ENCODE measurements at places on chromosomes 3 and 15.
A peak's percentile ranks its signal among the peaks of the same experiment; 100 is the strongest.

- no peak for DNase-seq
These were observed 60.2 kb downstream of the MAP3K13 start for GRCh38 chr3:185423178-185423577.

GRCh38 chr15:63896336-63897115 is 62.8 kb upstream of the HERC1 start:
- DNase-seq = peak; percentile 19

DNA sequence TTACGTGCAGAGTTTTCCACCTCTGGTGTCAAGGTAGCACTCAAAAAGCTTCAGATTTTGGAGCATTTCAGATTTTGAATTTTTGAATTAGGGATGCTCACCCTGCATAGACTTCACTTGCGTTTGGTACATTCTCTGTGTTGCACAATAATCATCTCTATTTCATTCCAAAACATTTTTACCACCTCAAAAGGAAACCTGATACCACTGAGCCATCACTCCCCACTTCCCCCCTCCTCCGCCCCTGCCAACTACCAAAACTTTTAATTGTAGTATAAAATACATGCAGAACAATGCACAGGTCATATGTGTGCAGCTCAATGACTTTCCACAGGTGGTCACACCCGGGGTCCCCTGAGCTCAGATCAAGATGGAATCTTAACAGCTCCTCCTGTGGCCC is 208.8 kb downstream of the SV2B start:
- peak; percentile 34 for DNase-seq

GRCh38 chr3:139458348-139458747 is 18.0 kb downstream of the RBP2 start:
- no peak for DNase-seq

GRCh38 chr15:25469377-25469776 is 30.6 kb upstream of the UBE3A start:
- DNase-seq = no peak

DNA sequence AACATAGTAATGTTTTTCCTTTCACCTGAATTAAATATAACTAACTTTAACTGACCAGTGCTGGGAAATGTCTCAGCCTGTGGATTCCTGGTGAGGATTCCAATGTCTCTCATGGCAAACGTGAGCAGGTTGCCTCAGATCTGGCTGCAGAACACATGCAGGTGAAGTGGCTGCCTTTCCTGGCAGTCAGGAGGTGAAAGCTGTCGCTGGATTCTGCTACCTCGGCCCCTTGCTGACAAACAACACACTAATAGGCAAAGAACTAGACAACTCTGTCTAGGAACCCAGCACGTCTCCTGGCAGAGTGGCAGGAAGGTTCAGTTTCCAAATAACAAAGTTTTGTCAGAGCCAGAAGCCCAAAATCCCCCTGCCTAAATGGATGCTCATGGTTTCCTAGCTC is 400.8 kb upstream of the PPP2R3A start:
- DNase-seq = no peak

GRCh38 chr3:14606669-14607339 is 44.8 kb upstream of the CCDC174 start:
- DNase-seq = no peak

DNA sequence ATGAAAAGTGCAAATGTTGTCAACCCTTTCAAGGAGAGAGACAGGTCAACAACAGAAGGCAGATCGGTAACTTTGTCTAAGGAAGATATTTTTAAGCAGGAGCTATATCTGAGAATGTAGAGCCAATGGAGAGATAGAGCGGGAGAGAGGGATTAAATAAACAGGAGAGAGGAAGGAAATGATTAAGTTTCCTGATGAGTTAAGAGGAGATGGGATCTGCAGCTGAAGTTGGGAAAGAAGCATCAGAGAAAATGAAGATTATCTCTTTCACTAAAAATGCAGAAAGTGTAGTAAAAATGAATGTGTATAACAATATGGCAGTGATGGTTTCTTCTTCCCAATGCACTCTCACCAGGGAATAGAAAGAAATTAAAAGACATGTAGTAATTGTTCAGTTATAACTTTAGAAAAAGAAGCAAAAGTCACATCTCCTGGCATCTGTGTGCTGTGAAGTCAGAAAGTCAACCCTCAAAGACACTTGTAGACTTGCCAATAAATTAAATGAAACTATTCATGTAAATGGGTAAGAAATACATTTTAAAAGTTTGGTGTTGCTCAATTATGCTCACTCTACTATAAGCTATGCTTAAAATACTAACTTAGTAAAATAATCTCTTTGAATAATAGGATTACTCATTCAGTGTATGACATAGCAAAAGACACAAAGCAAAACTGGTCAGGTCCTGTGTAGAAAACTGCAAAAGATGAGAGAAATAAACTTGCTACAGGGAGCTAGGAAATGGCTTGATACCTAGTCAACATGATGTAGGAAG is 264.6 kb downstream of the ZIC4 start:
- DNase-seq = no peak

GRCh38 chr3:170721563-170721962 is 135.7 kb upstream of the SLC7A14 start:
- DNase-seq = no peak

- DNase-seq = no peak
These were observed 144.7 kb upstream of the DPH6 start for GRCh38 chr15:35690698-35691116.

DNA sequence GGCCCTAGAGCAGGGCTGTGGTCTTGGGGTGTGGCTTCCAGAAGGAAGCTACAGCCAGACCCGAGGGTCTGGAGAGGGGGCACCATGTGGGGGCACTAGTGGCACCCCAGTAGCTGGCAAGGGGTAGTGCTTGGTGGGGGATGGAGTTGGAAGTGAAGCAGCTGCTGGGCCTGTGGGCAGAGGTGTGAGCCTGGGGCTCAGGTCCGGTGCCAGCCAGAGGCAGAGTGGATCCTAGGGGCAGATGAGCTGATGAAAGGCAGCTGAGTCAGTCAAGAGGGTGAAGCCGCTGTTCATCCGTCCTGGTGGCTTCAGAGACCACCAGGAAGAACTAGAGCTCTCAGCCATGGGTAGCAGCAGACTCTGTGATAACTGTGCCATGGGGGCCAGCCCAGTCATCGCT is 172.6 kb downstream of the TBC1D2B start:
- no peak for DNase-seq

DNA sequence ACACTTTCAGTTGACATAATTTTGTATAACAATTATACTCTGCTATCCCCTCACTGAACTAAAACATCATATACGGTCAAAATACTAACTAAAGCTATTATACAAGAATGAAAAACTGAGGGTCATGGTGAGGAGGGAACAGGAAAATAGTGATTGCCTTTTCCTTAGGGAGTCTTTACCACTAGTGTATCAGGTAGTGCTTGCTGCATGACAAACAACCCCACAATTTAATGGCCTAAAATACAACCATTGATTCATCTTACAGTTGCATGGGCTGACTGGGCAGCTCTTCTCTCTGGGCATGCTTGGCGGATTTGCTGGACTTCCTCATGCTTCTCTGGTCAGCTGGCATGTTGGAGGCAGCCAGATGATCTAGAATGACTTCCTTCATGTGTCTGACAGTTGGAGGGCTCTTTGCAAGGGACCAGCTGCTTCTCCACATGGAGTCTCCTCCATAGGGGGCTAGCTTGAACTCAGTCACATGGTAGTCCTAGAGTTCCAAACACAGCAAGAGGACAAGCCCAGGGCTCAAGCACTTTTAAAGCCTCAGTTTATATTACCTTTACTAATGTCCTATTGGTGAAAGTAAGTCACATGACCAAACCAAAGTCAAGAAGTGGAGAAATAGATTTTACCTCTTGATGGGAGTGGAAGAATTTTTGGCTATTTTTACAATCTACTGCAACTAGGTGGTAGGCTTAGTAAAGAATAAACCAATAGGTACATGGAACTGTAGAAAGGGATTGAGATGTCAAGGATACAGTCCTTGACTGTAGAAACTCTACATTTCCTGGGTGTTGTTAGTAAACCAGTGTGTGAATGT is 18.8 kb downstream of the THAP10 start:
- DNase-seq = no peak

DNA sequence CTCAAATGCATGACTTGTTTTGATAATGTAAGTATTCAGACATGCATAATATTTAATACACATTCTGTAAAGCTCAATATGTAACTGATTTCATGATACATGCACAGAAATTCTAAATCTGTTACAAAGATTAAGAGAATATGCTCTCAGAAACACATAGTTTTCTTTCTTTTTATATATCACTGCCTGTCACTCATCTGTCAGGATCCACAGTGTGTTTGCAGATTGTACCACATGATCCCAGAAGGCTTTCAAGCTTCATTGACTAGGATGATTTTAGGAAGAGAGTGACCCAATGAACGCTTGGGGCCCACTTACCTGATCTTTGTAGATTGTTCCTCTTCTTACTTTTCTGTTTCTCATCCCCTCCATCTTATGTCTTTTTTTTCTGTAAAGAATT is 261.9 kb downstream of the CACNA2D3 start:
- DNase-seq = no peak

DNA sequence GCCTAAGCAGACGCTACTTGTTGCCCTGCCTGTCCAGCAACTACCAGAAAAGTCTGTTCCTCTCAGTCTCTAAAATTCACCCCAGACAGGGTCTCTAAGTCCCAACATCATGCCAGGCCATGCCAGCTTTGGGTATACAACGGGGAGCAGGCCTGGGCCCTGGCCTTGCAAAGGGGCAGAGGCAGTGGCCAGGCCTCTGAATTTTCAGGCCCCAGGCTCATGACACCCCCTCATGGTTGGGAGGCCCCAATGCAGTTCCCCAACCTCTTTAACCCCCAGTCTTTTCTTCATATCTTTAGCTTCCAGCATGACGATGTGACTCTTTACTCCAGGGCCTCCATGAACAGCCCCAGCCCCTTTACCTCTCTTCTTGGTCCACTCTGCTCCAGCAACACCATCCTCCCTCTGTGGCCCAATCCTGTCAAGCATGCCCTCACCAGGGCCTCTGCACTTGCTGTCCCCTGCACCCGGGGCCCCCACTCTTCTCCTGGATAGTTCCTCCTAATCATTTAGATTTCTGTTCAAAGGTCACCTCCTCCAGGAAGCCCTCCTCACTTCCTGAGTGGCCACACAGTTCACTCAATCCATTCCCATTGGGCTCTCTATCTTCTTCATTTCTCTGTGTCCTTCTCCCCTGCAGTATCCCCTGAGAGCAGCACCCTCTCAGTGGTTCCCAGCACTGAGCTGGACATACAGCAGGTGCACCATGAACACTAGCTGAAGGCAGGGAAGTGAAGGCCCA is 4.8 kb downstream of the IQSEC1 start:
- no peak for DNase-seq

- DNase-seq = peak; percentile 57
These were observed 7.7 kb downstream of the LRRC2 start for GRCh38 chr3:46558184-46559043.

DNA sequence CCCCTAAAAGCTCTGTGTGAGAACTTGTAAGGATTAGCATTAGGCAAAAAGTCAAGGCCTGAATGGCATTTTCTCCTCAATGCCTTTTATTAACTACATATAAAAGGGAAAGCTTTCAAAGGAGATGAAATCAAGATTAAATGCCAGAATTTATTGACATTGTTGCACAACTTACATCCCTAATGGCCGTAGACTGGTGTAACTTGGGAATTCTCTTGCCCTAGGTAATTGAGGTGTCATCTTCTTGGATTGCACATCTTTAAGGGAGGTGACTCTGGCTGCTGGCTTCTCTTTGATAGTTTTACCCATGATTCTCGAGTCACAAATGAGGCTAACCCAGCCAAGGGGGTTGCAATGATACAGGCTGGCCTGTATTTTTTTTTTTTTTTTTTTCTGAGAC is 249.1 kb downstream of the TBL1XR1 start:
- DNase-seq = no peak

DNA sequence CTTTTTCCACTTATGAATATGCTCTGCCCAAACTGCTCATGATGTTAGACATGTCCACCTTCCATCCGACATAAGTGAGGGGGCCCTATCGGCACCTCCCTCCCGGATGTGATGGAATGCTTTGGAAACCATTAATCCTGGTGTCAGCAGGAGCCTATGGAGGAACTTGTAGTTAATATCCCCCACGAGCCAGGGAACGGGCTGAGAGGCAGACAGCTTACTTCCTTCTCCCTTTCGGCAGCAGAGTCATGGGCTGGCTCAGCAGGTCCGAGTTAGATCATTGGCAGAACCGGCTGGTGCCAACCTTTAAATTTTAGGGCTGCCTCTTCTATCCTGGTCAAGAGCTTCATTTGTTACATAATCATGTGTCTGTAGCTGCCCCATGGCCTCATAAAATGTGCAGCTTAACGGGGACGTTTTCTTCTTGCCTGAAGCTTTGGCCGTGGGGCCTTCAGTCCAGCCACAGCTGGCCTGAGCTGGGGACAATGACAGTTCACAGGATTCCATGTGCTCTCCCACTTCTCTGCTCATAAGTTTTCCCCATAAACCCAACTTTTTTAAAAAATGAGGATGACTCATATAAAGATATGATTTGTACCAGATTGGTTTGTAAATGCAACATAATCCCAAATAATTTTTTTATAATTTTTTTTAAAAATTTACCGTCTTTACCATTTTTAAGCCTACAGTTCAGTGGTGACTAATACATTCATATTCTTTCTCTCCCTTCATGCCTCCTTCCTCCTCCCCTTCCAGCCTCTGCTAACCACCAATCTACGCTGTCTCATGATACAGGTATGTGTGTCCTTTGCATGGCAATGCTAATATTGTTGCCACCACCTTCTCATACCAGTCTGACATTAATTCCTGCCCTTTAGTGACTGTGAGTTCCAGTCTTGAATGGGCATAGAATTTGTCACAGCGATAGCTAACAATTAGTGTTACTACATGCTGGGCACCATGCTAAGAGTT is 62.2 kb upstream of the RGMA start:
- DNase-seq = no peak

DNA sequence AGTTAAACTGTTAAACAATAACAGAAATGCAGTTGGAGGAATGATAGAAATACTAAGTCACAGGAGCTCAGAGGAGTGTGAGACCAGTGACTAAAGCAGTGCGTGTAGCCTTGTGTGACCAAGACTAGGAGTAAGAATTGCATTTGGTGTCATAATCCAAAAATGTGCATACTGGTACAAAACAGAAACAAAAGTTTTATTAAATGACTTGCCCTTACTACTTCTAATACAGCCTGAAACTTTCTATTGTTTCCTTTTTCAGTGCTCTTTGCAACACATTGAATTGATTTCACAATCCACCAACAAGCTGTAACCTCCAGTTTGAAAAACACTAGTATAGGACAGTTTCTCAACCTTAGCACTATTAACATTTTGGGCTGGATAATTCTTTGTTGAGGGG is 17.1 kb downstream of the SNX1 start:
- DNase-seq = no peak

DNA sequence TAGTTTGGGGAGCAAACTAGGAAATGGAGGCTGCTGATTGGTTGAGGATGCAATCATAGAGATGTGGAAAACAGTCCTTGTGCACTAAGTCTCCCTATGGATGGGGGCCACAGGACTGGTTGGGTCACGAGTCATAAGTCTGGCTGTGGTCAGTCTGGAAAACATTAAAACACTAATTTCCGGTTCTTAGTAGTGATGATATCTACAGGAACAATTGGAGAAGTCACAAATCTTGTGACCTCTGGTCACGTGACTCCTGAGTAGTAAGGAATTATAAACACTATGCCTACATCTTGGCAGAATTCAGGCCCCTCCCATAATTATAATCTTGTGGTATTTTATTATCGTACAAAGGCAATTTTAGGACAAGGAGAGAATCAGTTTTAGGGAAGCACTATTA is 317.3 kb upstream of the ARPP21 start:
- DNase-seq = no peak

- DNase-seq = no peak
These were observed 280.3 kb downstream of the NR2F2 start for GRCh38 chr15:96610757-96611156.
